T-helper 2 cell treated with Interferon-gamma antibody and Interleukin-4, amounts not matched to agents 5 μg/mL and 100 μg/mL, for 36 hours (primary cell): ENCODE measurements at places on chromosomes 3 and 15.

- DNase-seq = no peak
Observed at GRCh38 chr3:97389936-97390335, 374.6 kb upstream of the ARL6 start.

GRCh38 chr3:176087066-176087697 lies 1110.1 kb downstream of the TBL1XR1 start:
- DNase-seq = no peak

DNA sequence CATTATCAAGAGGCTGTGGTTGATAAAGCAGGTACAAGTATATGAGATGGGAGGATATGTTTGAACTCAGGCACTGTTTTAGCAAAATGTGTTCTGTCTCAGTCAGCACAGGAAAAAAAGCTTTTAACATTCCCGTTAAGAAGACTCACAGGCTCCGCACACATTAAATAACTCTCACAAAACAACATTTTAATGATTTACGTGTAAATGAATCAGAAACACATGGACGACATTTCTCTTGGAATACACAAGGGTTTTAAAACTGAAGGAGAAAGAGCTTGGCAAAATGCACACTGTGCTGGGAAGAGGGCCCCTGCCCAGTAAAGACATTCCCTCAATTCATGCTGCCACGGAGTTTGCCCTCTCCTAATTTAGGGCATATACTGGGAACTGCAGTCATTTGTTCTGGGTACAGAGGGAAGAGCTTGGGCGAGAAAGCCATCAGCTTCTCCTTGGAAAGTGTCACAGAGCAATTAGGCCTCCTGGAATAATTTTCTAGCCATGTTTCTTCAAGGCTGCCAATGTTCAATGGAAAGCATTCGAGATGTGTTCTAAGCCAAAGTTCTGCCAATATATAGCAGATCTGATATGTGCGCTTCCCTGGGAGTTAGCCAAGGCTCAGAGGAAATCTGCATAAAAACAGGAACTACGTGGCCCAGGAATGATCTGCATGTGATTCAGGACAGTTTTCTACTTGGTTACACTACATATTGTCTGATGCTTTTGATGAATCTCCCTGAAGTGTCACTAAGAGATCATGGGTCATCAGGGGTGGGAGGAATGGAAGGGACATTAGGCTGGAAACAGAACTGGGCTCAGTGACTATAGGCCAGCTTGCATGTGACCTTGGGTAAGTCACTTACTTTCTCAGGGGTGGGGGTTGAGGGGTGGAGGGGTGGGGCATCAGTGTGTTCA lies 2.2 kb upstream of the MASP1 start:
- DNase-seq = no peak

- no peak for DNase-seq
Observed at GRCh38 chr3:128665362-128666021, 14.9 kb upstream of the RPN1 start.

DNA sequence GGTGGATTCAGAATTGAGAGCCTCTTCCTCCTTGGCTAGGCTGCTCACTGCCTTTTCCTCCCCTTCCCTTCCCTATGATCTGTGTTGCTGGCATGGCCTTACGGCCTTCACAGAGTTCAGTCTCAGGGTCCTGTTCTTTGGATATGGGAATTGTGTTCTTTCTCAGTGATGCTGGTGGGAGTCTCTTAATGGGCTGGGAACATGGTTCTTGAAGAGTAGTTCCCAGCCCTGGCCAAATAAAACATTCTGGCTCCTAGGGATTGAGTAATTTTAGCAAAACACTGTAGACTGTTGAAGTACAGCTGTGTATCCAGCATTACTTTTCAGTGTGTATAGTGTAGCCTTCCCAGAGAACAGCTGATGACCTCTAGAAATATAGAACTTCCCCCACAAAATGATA lies 22.6 kb upstream of the FILIP1L start:
- DNase-seq = no peak

DNA sequence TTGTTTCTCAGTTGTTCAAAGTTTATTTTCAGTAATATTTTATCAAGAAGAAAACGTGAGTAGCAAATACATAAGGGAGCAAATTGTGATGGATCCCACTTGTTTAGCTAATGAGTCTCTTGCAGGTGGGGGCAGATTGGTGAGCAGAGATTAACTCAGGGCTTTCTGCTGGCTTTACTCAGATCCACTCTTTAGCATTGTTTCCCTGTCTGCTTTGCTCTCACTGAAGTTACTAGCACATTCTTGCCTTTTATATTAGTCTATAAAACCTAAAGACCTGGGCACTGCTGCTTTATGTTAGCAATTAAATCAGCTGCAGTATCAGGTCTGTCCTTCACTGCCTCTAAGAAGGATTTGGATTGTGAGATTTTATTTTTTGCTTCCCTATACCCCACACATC lies 71.5 kb downstream of the STAC start:
- DNase-seq = no peak
